ENCODE measurements at places on chromosomes 1 and 21.

- DNase-seq: no peak
These were observed 7.0 kb downstream of the KDM5B start for GRCh38 chr1:202801175-202801574.

DNA sequence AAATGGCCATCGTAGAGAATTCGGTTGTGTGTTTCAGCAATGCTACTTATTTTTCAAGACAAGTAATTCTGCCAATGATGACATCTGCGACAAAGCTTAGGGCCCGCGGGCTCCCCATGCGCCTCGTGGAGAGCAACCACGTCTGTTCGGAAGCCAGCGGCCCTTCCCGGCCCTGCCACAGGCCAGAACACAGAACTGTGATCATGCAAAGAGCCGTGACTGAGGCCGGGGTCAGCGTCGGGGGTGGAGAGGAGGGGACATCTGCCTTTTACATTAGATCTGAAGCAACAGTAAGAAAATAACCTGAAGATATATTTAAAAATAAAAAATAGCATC lies 103.7 kb downstream of the PGBD5 start:
- DNase-seq: no peak

GRCh38 chr1:39408641-39409054 lies 82.8 kb upstream of the BMP8A start:
- peak; percentile 96 for DNase-seq

GRCh38 chr1:34790985-34791384 lies 1.8 kb upstream of the GJA4 start:
- DNase-seq: no peak

- DNase-seq: no peak
These were observed 32.7 kb upstream of the ETV3 start for GRCh38 chr1:157170677-157171515.

DNA sequence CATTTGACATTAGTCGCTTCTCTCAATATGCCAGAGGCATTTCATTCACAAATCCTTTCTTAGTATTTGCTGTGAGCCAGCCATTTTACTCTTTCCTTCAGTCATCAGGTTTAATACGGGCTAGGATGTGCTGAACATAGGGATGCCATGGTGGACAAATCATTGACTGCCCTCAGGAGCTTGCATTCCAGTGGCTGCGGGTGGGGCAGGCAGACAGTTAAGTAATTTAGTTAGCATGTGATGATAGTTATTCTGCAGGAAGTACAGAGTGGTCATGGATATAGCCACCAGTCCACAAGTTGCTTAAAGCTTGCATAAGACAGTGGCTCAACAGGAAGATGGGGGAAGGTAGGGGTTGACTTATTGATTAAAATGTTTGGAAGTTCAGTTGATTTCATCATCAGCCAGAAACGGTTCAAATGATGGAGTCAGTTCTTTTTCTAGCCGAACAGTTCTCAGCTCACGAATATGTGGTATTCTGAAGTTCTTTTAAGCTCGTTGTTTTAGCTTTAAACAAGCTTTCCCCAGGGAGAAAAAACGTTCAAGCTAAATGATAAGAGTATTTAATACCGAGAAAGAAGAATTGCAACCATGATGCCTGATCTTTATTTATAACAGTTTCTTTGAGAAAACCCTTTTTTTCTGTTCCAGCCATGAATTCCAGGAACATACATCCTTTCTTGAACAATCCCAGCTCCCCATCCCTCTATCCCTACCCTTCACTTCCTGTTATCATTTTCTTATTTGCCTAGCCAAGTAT lies 1.4 kb downstream of the SLC22A15 start:
- DNase-seq: peak; percentile 53

- DNase-seq: no peak
These were observed 57.0 kb downstream of the WARS2 start for GRCh38 chr1:119083479-119083878.

DNA sequence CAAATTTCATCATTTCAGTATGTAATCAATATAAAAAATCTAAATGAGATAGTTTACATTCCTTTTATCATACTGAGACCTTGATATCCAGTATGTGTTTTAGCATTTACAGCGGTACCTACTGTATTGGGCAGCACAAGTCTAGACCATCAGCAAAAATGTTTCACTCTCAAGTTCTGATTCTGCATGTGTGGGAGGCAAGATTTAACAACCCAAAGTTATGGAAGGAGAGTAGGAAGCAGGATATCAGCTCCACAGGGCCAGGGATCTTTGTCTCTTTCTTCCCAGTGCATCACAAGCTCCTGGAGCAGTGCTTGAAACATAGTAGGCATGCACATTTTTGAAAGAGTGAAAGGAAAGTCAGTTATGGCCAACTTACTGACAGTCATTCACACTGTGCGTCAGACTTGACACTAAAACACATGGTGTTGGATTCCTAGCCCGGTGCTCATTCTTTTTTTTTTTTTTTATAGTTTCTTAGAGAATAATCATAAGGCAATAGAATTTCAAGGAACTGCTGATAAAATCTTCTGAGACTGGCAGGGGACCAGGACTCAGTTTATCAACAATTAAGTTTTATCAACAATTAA lies 6.1 kb downstream of the TENT5C start:
- no peak for DNase-seq

DNA sequence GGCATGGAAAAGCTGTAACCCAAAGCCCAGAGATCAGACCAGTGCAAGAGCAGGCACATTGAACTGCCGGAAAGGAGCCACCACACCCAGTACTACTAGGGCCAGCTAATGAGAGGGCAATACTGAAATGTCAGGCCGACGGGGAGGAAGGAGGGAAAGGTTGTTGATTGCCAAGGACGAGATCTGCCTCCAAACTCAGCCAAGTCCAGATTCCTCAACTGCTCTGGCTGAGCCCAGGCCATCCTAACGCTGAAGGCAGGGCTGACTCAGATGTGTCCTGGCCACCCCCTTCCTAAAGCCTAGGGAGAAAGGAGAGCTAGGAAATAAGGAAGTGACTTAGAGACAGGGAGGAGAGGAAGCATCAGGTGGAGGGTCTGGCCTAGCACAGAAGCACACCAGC lies 42.1 kb upstream of the IPO9 start:
- DNase-seq: no peak

- DNase-seq: no peak
These were observed 17.1 kb downstream of the KIF17 start for GRCh38 chr1:20700636-20701215.

DNA sequence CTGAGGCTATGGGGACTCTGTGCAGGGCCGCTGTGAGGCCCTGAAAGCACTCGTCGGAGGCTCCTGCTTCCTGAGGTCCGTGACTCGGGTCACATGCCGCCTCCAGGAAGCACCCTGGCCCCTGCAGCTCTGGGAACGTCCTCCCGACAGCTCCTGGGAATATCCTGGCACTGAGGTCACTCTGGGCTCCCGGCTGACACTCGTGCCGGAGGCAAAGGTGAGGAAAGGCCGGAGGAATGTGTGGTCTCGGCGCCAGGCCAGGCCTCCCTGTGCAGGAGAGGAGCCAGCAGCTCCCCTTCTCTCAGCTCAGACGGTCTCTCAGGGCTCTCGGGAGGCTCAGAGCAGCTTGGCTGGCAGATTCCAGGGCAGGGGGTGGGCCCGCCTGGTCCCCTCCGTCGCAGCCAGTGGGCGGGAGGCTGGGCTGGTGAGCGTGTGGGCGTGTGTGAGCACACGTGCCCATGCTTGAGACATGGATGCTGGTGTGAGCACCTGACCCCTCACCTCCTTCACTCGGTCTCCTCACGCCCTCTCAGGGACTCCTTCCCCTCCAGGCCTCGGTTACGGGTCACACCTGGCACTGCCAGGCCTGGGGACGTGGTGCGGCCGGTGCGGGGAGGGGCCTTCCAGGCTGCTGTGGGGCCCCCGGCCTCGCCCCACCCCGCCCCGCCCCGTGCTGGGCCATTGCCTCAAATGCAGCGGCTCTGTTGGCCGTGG lies 5.5 kb upstream of the RNF223 start:
- DNase-seq: no peak

DNA sequence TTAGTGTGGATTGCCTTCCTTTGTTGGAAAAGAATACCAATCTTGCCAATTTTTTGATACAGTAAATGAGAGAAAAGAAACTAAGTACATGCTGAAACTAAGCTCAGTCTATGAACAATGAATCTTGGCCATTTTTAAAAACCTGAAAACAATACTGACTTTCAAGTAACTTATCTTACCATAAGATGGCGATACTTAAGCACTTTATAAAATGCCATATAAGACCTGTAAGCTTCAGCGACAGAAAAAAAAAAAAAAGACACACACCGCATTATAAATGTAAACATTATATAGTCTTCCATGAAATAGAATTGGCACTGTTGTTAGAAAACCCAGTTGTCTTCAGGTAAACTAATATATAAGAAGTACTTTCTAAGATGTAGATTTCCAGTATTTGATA lies 3.0 kb downstream of the OLFM3 start:
- no peak for DNase-seq

GRCh38 chr1:199124351-199124750 lies 485.5 kb downstream of the PTPRC start:
- no peak for DNase-seq

- peak; percentile 22 for DNase-seq
These were observed 186.4 kb upstream of the ZNHIT6 start for GRCh38 chr1:85894651-85895050.

DNA sequence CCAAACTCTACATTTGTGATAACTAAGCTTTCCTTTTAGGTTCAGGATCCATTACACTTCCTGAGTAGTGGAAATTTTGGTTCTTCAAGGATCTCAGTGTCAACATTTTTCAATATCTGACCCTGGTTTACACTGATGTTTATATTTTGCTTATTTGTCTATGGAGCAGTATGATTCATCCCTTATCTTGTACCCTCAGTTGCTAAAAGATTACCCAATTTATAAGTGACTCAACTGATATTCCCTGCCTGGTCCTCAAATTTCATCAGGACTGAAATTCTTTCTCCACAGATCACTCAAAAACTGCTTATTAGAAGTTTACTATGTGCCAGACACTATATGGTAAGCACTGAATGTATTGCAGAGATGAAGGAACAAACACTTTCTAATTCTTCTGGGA lies 139.1 kb upstream of the CHRM3 start:
- no peak for DNase-seq

GRCh38 chr1:236541710-236542109 lies 17.9 kb downstream of the LGALS8 start:
- no peak for DNase-seq

- DNase-seq: no peak
These were observed 648.3 kb downstream of the KIF26B start for GRCh38 chr1:245802941-245803665.

DNA sequence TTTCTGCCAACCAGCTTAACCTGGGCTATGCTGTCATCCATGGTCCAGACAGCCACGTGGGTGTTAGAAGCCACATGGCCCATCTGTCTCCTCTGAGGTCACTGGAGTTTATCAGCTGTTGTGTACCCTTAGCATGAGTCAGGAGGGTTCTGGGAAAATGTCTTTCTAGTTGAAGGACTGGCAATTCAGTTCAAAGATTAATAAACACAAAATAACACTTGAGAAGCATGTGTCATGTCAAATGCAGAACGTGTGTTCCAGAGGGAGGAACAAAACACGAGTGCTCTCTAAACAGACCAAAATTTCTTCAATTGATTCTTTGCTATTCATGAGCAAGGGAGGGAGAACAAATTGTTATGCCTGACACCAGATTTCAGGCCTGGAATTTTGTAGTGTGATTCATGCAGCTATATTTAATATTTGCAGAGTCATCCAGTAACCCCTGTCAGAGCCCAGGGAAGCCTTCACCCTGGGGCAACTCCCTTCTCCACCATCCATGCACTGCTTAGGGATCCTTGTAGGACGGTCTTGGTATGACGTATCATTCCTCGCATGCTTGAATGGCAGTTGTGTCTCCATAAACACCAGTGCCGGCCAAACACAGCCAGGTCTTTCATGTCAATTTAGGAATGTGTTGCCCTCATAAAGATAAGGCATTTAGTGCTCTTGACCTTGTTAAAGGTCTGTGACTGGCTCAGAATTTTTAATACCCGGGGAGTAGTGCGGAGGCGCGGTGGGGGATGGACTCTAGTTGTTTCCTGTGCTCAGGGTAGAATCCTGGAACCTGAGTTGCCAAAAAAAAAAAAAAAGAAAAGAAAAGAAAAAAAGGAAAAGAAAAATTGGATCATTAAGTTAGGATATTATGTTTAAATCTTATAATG lies 27.7 kb upstream of the DYRK1A start:
- DNase-seq: peak; percentile 2

GRCh38 chr1:39117899-39118450 lies 86.5 kb upstream of the MACF1 start:
- DNase-seq: no peak

DNA sequence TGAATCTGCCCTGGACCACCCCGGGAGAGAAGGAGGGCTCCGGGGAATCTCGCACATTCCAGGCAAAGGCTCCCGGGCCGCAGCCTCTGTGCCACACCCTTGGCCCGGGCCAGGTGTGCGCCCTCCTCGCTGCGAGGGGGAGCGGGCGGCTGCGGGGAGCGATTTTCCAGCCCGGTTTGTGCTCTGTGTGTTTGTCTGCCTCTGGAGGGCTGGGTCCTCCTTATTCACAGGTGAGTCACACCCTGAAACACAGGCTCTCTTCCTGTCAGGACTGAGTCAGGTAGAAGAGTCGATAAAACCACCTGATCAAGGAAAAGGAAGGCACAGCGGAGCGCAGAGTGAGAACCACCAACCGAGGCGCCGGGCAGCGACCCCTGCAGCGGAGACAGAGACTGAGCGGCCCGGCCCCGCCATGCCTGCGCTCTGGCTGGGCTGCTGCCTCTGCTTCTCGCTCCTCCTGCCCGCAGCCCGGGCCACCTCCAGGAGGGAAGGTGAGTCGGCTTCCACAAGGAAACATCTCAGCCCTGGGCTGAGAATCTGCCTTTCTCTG lies at the start of gene LAMC2:
Gene LAMC2, plus strand, starts transcription at position 324 of the 550 bp plus-strand sequence. Its CDS starts 89 bp downstream, at position 413.
- no peak for DNase-seq

All from Ammon's horn (tissue), 1 donor.